ENCODE measurements at places on chromosomes 3 and 15.
A peak's percentile ranks its signal among the peaks of the same experiment; 100 is the strongest.

- peak; percentile 89 for DNase-seq
Measured at GRCh38 chr15:75452865-75453702, 1.6 kb upstream of the SIN3A start.

- DNase-seq = no peak
Measured at GRCh38 chr3:122642935-122643334, 37.7 kb upstream of the PARP14 start.

- DNase-seq = no peak
Measured at GRCh38 chr15:60766391-60767128, 287.6 kb upstream of the ICE2 start.

- DNase-seq = no peak
Measured at GRCh38 chr3:120102674-120103073, 8.4 kb upstream of the GSK3B start.

- no peak for DNase-seq
Measured at GRCh38 chr3:8589880-8590556, 54.6 kb downstream of the SSUH2 start.

DNA sequence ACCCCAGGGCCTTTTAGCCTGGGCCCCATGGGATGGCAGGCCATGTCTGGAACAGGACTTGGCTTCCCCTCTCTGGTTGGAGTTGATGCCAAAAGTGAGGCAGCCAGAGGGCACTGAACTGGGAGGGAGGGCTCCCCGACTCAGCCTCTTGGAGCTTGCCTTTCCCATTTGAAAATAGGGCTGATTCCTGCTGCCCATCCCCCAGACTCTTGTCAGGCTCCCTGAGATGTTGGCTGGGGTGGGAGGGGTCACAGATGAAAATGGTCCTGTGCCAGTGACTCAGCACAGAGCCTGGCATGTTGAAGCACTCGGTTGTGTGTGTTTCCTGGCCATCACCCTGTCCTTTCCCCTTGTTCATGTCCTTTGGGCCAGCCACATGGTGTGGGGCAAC lies 6.6 kb downstream of the PPCDC start:
- no peak for DNase-seq

DNA sequence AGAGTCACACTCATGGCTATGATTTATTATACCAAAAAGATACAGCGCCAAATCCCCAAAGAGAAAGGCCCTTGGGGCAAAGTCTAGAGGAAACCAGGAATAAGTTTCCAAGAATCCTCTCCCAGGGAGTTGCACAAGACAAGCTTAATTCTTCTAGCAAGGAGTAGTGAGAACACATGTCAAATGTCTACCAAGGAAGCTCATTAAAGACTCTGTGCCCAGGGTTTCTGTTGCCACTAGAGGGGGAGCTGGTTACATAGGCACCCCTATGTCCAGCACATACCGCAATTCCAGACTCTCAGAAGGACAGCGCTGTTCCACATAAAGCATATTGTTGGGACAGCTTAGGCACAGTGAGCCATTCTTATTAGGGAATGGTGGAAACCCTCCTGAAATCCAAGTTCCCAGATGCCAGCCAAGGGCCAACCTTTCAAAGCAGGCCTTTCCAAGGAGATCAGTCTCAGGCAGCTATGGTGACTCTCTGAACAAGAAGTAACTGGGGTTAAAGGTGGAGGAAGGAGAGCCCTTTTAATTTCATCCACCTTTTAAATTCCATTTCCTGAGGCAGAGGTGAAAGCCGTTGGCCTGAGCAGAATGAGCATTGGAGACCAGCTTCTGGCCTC lies 194.2 kb downstream of the UACA start:
- DNase-seq = peak; percentile 68

DNA sequence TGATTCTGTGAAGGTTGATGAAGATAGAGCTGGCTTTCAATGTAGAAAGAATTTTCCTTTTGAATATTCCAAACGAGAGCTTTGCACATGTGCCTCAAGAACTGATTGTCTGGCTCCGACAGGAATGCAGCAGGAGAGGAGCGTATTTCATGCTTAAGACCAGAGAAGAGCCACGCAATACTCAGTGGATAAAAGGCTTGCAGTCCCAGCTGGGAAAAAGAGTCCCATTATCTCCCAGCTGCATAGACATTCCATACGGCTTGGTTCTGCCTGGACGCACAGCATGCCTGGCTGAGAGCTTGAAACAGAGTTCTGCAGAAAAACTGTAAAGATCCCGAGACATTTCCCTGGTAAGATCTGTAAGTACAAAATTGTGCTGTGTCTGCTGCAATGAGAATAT lies at the start of gene CNTN6:
CNTN6 (plus strand) TSS at position 254 of the 400 bp plus-strand sequence. CDS start 54,985 bp downstream, outside the sequence.
- no peak for DNase-seq
